ENCODE measurements at places on chromosomes 3 and 15.

- DNase-seq = no peak
Measured at GRCh38 chr15:37093480-37094332, 6.6 kb downstream of the MEIS2 start.

DNA sequence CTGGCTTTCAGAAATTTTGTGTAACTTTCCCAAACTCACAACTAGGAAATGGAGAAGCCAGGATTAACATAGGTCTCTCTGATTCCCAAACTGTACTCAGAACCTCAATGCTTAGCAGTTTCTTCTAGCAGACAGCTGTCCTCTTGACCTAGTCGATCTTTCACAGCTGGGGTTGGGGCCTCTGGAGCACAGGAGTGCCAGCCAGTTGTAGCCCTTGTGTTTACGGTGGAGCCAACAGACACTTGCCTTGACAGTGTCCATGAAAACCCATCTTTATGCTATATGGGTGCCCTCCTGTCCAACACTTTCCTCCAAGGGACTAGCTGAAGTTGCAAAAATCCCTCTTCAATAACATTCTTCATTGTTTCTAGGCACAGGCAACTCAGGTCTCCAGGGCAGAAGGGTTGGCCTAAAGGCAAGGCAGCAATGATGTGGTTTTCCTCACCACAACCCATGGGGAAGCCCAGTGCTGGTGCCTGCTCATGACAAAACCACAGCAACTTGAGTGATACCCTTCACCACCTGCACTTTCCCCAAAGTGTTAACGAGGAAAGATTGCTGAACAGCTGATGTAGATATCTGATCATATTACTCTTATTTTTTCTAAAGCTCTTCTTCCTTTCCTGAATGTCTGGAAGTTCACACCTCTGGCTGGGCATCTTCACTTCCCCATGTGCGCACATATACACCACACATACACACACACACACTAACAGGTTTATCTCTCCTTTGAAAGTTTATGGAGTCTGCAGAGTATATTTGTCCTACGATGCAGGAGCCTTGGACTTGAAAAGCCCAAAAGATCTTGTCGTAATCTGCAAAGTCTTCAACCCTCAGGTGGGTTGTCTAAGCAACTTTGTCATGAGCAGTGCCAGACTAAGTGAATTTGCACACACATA is 11.0 kb upstream of the KNG1 start:
- DNase-seq = no peak

DNA sequence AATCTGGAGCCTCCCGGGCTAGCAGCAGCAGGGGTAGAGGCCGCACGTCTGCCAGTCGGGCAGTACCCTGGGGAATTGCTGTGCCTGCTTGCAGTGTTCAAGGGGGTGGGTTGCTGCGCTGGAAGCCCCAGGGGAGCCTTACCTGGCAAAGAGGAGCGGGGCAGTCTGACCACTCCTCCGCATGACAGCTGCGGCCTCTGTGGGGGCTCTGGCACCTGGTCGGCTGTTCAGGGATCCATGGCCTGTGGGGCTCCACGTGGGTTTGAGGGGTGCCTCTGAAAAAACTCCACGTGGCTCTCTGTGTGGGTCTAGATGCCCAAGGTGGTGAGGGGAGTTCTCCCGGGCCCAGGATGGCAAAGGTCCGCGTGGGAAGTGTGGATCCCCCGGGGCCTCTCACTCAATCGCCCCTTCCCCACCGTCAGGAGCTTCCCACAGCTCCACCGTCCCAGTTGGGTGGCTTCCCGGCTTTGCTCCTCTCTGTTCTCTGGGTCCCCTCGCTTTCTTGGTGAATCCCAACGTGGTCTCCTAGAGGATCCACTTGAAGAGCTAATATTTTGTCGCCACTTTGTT is 184.5 kb downstream of the EFHB start:
- no peak for DNase-seq

- no peak for DNase-seq
Measured at GRCh38 chr3:38121451-38121831, 15.5 kb downstream of the ACAA1 start.

DNA sequence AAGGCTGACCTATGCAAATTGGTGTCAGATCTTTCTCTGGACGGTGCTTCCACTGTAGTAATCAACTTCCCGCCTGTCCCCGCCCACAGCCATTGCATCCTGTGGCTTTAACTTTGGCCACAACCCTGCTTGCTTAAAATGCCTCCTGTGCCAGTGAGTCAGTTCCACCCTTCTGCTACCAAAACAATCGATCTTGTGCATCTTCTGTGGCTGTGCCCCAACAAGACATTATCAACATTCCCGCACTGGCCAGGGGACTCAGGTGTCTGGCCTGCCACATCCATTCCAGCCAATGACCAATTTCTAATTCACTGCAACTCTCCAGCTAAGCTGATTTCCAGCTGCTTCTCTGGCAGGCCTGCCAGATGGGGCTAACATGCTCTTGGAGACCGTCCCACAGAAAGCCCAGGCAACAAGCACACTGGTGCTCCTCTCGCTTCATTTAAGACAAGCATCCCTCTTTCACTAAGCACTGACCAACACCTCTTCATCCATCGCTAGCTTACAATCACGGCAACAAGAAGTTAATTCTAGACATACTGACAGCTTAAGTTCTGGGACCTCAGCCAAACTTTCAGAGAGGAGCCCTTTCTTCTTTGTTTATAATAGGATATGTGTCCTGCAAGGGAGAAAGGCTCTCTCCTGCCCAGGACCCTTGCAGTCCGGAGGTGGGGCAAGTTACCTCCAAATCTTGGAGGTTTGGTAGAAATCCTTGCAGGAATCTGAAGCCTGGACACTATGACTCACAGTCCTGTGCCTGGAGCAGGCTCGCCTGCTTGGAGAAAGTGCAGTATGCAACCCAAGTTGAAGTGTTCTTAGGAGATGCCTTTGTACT is 6.7 kb downstream of the CA12 start:
- no peak for DNase-seq

- no peak for DNase-seq
Measured at GRCh38 chr3:190811775-190812480, 50.6 kb downstream of the GMNC start.

GRCh38 chr3:42756681-42757213 is 16.3 kb downstream of the CCDC13 start:
- DNase-seq = no peak

DNA sequence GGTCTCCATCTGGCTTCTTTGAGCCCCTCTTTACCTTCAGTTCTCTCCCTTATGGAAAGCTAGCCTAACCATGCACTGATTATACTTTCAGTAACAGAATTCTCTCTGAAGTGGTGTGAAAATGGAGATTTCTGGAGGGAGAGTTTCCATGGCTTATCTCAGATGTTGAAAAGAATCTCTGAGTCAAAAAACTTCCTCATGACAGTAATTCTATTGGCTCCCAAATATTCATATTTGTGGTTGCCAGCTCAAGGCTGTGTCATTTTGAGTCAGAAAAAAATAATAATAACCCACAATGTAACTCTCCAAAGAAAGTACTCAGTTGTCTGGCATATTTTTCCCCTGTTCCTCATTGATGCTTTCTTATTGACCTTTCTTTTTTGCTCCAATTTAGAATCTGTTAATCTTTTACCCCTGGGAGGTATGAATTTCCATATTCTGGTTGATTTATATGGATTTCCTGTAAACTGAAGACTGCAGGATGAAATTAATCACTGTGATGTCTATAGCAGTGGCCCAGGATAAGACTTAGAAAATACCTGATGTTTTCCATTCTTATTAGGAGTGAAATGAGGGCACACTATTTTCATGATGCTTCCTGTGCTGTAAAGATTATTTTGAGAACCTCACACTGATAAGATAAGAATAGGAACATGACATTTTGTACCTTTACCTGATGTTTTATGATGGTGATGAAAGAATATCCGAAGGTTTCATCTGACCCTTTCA is 149.5 kb upstream of the EPHA3 start:
- DNase-seq = no peak

DNA sequence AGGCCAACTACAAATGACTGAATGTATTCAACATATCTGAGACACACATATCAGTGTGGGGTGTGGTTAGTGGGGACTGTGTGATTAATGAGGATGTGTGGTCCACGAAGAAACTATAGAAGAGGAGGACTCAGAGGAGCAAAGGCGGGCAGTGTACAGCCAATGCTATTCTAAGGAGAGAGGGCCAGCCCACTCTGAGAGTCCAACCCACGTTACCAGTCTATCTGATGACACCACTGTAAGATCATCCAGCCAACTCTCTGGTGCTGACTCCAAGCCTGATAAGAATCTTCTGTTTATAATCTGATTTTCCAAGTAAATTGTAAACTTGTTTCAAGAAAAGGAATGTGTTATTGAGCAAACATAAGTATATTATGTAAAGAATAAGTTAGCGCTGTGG is 47.2 kb downstream of the MCF2L2 start:
- no peak for DNase-seq

- no peak for DNase-seq
Measured at GRCh38 chr3:95302044-95302443, 1239.2 kb downstream of the NSUN3 start.

GRCh38 chr3:124517306-124517705 is 212.9 kb upstream of the UMPS start:
- no peak for DNase-seq

DNA sequence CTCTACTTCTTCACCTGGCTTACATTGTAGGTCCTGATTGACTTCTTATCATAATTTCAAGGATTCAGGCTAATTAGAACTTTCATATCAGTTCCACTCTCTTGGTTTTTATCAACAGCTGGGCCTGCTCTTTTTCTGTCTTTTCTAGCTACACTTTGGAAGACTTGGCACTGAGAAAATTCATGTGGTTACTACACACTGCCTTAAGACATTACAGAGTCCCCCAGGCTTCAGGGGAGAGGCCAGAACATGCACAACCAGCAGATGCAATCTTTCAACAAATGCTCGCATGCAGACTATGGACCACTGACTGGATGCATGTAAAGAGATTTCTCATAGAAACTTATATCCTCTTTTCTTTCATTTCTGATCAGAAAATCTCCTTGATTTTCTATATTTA is 423.5 kb downstream of the TUSC7 start:
- DNase-seq = no peak

DNA sequence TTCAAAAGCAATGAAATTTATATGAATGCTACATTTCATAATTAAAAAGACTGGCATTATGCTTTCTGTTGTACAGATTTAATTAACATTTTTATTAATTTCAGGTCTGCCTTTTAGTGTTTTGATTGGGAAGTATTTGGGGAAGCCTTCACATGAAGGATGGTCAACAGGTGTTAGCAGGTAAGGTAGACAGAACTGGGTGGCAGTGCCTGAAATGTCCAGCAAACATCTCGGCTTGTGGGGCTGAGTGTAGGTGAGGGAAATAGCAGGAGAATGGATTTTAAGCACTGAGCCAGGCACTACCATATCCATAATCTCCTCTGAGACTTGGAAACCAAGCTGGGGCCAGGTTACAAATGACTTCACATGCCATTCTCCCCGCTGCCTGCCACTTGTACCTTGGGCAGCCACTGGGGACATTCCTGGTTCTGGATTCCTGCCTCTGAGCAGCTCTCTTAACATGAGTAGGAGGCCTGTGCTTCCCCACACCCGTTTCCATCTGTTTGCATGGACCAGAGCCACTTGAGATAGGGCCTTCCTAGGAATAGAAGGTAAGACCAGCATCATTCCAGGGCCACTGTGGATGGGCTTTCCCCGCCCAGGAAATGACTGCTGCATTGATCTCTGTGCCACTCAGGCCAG is 125.9 kb upstream of the HES1 start:
- DNase-seq = no peak

DNA sequence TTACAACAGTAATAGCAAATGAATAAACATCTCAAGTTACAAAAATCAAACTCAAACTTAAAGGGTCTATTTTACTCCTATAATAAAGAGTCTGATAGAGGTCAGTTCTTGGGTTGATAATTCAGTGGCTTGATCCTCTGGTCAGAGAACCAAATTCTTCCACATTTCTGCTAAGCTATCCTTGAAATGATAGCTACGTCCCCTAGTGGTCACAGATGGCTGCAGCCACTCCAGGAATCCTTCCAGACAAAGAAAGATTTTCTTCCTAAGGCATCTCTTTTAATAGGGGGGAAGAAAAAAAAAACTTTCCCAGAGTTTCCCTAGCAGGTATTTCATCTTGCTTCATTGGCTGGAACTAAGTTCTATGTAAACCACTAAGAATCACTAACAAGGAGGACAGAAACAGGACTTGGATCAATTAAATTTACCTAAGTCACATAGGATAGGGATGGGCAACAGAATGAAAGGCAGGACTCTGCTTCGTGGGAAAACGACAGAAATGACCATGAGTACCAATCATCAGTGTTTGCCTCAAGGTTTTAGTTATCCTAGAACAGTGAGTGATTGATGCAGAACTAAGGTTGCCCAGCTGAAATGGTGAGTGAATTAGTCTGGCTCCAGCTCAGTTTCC is 160.7 kb downstream of the STAC start:
- no peak for DNase-seq

DNA sequence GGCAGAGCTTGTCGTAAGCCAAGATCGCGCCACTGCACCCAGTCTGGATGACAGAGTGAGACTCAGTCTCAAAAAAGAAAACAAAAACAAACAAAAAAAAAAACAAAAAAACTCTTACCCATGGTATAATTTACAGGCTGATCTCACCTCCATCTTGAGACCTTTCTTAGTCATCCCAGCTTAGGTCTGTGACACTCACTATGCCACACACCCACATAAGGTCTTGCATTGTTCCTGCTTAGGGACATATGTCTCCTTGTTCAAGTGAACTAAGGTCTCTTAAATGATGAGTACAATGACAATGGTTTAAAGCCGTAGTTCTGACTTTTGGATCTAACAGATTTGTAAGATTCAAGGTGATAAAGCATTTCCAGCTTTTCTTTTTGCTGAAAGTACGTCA is 360.2 kb upstream of the ARHGEF26 start:
- DNase-seq = no peak

- DNase-seq = no peak
Measured at GRCh38 chr3:37442397-37442796, 268.0 kb upstream of the LRRFIP2 start.

GRCh38 chr3:172607305-172608121 is 84.3 kb upstream of the TNFSF10 start:
- no peak for DNase-seq

DNA sequence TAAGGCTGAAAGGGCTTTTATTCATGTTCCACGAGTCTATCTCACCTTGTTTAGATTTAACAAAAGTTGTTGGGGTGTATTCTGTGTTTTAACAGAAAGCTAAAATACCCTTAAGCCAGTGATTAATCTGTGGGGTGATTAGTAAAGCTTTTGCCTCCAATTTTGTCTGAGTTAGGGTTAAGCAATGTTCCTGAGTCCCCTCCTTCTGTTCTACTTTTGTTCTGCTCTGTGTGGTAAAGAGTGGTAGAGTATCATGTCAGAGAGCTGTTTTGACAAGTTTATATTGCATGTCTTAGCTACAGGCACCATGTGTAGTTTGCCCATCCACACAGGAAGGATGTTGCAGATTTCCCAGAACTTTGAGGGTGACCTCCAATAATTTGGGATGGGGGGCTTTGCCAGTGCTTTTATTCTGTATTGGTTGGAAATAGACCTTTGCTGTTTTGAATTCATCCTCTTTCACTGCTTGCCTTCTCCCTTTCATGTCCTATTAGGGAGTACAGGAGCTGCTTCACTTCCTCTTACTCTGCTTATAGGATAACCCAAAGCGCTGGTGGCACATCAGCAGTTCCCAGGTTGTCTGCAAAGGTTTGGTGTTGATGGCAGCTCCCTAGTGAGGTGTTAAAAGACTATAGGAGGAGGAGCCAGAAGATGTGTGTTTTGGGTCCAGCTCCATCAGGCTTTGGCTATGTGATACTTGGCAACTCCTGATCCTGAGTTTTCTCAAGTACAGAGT is 7.4 kb downstream of the PDE8A start:
- DNase-seq = no peak
